ENCODE measurements at places on chromosomes 4 and X.

- DNase-seq: no peak
Observed at GRCh38 chr4:27187786-27188185, 327.1 kb downstream of the STIM2 start.

DNA sequence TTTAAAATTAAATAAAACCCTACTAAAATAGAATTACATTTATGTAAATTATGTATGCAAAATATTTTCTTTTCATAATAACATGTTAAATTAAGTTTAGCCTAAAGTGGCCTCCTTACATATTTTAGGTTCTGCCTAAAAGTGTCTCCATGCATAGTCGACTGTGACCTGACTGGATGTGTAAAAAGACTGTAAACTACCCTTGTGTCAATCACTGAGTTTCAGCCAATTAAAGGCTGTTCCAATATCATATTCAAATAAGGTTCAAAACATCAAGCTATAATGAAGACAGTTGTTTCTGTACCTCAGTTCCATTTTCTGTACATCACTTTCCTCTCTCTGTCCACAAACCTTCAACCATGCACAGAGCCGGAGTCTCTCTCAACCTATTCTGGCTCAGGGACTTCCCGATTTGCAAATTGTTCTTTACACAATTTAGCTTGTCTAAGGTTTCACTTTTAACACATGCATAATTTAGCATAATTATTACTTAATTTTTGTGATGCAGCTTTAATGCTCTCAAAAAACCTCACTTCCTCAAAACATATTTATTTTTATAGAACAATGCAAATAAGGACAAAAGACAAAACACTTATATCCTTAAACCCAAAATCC is 60.1 kb downstream of the SH3RF1 start:
- no peak for DNase-seq

DNA sequence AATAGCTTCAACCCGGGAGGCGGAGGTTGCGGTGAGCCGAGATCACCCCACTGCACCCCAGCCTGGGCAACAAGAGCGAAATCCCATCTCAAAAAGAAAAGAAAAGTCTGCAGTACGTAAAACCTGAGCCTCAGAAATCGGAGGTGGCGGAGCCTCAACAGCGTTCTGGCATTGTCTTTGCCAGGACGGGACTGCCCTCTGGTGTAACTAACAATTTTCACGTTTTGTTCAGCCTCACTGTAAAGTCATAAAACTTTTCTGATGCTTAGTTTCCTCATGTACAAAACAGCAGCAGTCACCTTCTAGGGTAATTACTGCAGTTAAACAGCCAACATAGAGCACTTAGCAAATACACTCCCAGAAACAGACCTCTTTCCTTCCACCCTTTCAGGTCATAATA is 121.7 kb downstream of the RBM47 start:
- DNase-seq: no peak

- peak; percentile 30 for DNase-seq
Observed at GRCh38 chrX:103464072-103464773, 55.1 kb downstream of the RAB40A start.

GRCh38 chr4:25513814-25514213 is 136.8 kb downstream of the ANAPC4 start:
- no peak for DNase-seq

- DNase-seq: no peak
Observed at GRCh38 chr4:56619816-56620215, 61.3 kb downstream of the HOPX start.

DNA sequence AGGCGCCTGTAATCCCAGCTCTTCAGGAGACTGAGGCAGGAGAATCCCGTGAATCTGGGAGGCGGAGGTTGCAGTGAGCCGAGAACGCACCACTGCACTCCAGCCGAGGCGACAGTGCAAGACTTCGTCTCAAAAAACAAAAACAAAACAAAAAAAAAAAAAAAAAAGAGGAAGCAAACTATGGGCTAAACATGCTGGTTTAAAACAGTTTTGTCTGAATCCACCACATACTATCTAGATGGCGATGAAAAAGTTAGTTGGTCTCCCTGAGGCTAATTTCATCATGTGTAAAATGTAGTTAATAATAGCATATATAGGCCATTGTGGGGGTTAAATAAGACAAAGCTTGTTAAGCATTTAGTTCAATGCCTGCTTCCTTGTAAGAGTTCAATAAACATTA is 451.1 kb downstream of the RPA4 start:
- no peak for DNase-seq

DNA sequence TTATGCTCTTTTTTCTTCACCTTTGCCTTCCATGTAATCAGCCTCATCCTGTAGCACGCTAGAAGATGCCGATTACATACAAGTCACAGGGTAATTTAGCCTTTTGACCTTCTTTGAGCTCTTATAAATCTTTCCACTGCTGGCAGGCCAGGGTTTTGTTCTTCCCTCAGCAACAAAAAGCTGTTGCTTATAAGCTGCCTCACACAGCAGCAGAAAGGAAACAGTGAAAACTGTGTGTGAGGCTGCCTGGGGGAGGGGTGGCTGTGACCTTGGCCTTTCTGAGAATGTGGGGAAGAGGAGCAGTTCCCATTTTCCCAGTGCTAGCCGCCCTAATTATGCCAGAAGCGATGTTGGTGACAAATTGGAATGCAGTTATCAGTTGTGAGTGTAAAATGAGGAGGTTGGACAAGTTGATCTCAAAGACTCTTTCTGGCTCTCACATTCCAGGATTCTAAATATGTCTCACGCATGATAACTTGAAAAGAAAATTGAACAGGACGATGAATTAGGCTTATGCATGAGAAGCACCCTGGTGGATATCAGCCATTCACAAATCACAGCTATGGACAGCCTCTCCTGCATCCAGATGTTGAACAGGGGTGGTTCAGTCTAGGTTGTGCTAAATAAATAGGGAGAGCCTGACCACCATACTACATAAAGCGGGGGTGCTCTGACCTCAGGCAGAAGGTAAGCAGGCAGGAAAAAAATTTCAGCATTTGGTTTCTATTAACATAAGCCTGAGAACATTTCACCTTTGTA is 25.7 kb downstream of the SLITRK2 start:
- DNase-seq: peak; percentile 9

- DNase-seq: no peak
Observed at GRCh38 chrX:77694491-77694890, 91.5 kb downstream of the ATRX start.

- no peak for DNase-seq
Observed at GRCh38 chr4:128560754-128561495, 248.6 kb upstream of the JADE1 start.

- DNase-seq: no peak
Observed at GRCh38 chr4:158159054-158159717, 13.6 kb downstream of the GASK1B start.

- DNase-seq: no peak
Observed at GRCh38 chr4:42453612-42454011, 56.3 kb downstream of the SHISA3 start.

- DNase-seq: no peak
Observed at GRCh38 chrX:2662586-2662985, 28.5 kb upstream of the CD99 start.

GRCh38 chrX:10620121-10620699 is at the start of gene MID1:
MID1 (minus strand) TSS chrX:10620585; CDS start chrX:10567547, 53,038 bp downstream.
- DNase-seq: no peak

DNA sequence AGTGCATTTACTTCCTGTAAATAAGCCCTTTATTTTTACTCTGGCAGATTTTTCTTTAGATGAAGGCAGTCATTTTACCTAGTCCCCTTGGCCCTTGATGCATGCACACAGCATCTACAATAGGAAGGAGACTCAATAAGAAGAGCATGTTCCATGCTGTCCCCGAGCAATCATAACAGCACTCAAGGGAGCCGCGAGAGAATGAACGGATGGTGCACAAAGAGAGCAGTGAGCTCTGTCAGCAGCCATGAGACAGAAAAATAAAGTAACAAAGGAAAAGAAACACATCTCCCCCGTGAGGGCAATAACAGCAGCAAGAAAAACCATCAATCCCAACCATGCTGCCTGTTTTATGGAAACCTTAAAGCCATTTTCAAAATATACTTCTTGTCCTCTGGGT is 11.9 kb downstream of the SMIM31 start:
- no peak for DNase-seq

DNA sequence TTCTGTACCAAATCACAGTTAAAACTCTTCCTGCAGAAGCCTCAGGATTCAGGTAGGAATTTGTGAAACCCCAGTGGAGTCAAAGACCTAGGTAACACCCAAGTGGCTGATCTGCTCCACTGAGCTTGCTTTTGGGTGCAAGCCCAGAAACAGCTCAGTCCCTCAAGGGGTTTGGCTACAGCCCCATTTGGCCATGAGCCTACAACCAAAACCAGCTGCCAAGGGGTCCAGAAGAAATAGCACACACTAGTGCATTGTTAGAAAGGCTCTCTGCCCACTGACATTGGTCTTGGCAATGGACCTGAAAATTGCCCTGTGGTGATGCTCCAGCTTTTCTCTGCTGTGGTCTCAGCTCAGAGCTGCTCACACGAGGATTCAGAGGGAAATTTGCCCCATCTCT is 577.4 kb upstream of the INTU start:
- DNase-seq: no peak

DNA sequence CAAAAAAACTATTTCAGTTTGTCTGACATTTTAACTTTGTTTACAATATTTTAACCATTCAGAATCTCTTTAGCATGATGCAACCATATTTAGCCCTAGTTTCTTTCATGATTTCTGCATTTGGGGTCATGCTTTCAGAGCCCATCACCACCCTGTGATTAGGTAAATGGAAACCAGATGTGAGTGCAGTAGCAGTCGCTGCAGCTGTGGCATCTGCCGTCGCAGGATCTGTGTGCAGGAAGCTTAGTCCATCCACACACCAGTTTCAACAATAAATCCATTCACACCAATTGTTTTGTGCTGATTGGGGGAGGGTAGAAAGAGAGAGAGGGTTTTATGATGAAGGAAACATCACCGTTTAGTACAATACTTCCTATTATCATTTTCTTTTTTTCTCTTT is 130.5 kb downstream of the CPEB2 start:
- DNase-seq: peak; percentile 18

- no peak for DNase-seq
Observed at GRCh38 chrX:49037883-49038475, 5.2 kb downstream of the TFE3 start.
